CD8-positive, alpha-beta memory T cell (primary cell): ENCODE measurements at places on chromosomes 7 and 10. TPM values are rescaled to one million over a fixed set of nuclear protein-coding genes. Genes with fewer than 3 reads are reported as not detected.

DNA sequence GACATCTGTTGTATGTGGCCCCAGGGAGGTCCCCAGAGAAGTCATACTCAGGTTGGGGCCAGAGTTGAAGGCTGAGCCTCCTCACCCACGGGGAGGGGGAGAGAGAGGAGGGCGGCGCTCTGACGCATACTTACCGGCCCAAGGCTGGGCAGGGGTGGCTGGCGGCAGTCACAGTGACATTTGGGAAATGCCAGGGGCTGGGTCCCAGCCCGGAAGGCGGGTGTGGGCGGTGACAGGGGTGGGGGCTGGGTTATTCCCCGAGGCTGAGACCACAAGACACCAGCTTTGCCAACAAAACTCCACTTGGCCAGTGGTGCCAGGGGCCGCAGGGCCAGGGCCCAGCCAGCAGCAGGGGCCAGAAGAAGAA, 41.1 kb downstream of the RASGEF1A start:
- no peaks in the 10 kb centered on the region for H3K27me3 ChIP-seq
- H3K36me3 ChIP-seq = no peaks in the 10 kb centered on the region
- peak; percentile 37 for DNase-seq
- H3K4me3 ChIP-seq = no peak overlapping the region
- no peak overlapping the region for H3K27ac ChIP-seq
- peaks cover 39% of the 10 kb centered on the region for H3K4me1 ChIP-seq

- no peaks in the 10 kb centered on the region for H3K36me3 ChIP-seq
- H3K27ac ChIP-seq = no peak overlapping the region
- no peaks in the 10 kb centered on the region for H3K27me3 ChIP-seq
- no peak for DNase-seq
- H3K4me1 ChIP-seq = no peaks in the 10 kb centered on the region
Observed at GRCh38 chr10:122239578-122240257, 31.4 kb upstream of the BTBD16 start.

DNA sequence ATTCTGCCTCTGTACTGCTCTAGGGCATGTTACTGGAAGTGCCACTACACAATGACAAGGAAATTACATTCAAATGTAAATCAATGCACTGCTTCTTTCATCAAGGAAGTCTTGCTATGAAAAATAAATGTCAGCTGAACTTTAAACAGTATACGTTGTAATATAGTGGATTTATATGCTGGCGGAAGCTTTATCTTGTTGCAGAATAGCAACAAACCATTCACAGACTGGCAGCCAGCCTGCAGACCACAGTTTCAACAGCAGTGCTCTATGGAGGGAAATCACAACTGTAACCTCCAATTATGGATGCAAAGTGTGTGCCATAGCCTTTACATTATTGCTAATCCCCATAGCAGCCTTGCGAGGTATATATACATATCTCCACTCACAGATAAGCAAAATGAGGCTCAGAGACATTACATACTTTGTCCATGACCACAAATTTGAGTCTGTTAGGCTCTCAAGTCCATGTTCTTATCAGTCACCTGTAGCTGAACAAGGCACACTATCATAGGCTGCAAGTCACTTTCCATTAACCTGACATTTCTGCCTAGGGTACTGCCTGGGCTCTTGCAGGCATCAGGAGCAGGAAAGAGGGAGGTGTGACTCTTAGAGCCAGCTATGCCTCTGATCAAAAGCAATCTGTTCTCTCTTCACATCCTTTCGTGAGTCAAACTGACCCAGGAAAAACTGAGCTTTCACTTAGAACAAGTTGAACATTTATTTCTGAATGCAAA, 22.6 kb downstream of the COL28A1 start:
- H3K4me3 ChIP-seq = no peak overlapping the region
- H3K36me3 ChIP-seq = no peaks in the 10 kb centered on the region

DNA sequence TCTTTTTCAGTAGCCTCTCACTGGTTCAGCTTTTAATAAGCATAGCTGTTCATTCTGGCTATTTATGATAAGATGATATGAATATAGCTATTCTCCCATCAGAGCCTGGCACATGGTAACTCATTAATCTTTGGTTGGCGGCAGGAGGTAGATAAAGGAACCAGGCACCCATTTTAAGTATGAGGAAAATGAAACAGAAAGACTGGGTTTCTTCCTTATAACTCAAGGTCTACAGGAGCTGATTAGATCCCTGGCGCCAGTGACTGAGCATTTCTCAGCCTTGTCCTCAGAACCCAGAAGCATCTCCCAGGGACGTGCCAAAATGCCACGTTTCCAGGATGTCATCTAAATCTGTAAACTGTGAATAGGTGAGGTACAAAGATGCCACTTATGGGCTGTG, 141.9 kb downstream of the TCF7L2 start:
- peaks cover 4% of the 10 kb centered on the region for H3K4me1 ChIP-seq
- no peak overlapping the region for H3K27ac ChIP-seq
- no peaks in the 10 kb centered on the region for H3K36me3 ChIP-seq
- H3K27me3 ChIP-seq = no peaks in the 10 kb centered on the region
- H3K4me3 ChIP-seq = no peak overlapping the region

DNA sequence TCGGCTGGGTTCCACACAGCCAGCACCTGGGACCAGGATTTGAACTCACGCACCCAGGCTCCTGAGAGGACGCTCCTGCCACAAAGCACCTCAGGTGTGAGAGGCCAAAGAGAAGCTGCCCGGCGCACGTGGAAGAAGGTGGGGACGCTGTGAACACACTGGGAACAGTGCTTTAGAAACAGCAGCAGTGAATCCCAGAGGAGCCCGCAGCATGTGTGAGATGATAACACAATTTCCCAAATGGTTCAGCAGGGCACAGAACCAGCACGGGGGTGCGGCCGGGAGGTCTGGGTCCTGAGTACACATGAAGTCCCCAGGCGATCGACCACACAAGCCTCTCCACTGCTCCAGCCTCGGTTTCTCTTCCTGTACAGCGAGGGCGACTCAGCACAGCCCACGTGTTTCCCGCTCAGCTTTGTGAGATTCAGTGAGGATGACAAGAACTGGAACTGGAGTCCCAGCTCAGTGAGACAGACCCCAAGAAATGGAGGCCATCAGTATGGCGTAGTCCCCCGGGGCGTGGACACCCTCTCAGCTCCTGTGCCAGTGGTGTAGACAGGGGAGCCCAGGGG, 188.3 kb downstream of the MAD1L1 start:
- no peak overlapping the region for H3K4me3 ChIP-seq
- no peaks in the 10 kb centered on the region for H3K27me3 ChIP-seq
- no peaks in the 10 kb centered on the region for H3K36me3 ChIP-seq
- H3K27ac ChIP-seq = no peak overlapping the region

DNA sequence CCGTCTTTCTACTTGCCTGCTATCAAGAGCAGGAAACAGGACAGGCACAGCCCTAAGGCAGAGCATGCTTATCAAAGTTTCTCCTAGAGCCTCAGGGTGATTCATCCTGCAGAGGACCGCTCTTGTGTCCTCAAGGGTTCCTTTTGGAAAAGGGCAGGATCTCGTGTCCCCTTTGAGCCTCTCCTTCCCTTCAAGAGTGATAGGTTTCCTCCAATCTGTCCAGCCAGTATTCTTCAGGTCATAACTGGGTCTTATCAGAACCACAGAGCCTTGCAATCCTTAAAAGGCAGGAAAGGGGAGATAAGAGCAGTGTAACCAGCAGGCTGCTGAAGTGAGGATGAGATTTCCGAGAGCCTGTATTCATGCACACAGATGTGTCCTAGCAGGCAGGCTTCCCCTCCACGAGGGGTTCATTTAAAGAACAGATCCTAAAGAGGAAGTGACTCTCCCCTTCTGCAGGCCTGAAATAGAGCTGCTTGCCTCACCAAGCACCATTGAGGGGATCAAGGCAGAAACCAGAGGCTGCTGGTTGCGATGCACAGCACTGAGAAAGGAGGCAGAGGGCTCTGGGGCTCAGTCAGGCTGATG, 90.5 kb upstream of the SVIL start:
- H3K27me3 ChIP-seq = no peaks in the 10 kb centered on the region
- H3K4me3 ChIP-seq = no peak overlapping the region
- H3K36me3 ChIP-seq = no peaks in the 10 kb centered on the region
- no peak for DNase-seq
- H3K27ac ChIP-seq = no peak overlapping the region
- peaks cover 7% of the 10 kb centered on the region for H3K4me1 ChIP-seq

POLR3A gene
- 27.2 TPM for total RNA-seq

ZC3HAV1L gene
- 12.6 TPM for total RNA-seq

TBC1D12 gene
- 0.46 TPM for total RNA-seq

CC2D2B gene
- total RNA-seq = not detected

EPHA1 gene
- 3.1 TPM for total RNA-seq
